ENCODE measurements at places on chromosomes 16 and 17.

DNA sequence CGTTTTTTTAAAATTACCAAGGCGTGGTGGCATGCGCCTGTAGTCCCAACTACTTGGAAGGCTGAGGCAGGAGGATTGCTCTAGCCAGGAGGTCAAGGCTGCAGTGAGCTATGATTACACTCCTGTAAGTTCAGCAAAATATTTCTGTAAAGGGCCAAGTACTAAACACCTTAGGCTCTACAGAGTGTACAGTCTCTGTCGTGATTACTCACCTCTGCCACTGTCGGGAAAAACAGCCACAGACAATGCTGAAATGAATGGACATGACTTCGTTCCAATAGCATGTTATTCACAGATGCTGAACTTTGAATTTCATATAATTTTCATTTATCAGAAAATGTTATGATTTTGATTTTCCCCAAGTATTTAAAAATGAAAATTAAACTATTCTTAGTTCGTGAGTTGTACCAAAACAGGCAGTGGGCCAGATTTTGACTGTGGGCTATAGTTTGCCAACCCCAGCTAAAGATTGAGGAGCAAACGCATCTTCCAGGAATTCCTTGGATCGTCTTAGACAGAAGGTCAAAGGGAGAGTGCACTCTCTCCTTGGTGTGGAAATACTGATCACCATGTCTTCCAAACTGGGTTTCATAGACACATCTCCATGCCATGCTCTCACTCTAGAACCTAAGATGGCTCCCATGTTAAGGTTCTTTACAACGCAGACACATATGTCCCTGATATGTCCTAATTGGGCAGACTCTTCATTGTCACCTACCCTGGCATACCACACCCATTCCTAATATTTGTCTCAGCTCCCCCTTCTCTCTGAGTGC is 89.5 kb downstream of the MARF1 start:
- DNase-seq = no peak

DNA sequence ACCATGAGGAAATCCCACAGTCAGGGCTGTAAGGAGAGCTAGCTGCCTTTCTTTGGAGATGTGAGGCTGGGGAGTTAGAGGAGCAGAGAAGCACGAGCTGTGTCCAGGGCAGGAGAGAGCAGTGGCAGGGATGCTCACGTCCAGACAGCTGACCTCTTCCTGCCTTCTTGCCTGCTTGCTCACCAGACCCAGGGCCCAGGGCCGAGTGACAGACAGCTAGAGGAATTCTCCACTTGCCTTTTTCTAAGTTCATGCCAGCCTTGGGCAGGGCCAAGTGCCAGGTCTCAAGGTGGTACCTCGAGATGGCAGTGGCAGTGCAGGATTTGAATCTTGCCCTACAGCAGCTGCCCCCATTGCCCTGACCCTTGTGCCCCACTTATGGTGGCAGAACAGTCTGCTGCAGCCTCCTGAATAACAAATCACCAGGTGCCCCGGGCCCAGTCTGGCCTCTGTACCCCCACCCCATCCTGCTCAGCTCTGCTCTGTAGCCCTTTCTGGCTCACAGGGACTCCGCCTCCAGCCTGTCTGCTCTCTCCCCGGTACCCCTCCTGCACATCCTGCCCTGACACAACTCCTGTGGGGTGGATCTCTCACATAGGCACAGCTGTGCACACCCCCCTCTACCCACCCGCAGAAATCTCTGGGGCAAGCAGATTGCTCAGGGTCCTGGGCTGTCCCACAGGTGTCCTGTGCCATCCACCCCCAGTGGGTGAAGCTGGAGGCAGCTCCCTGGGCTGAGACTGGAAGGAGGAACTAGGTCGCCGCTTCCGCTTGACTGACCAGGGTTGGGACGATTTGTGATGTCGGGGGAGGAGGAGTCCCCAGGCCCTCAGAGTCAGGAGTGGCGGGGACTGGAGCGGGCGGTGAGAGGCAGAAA is 25.9 kb downstream of the GRIN2C start:
- DNase-seq = peak; percentile 29

- peak; percentile 75 for DNase-seq
Measured at GRCh38 chr16:85303354-85303883, 191.1 kb upstream of the CIBAR2 start.

DNA sequence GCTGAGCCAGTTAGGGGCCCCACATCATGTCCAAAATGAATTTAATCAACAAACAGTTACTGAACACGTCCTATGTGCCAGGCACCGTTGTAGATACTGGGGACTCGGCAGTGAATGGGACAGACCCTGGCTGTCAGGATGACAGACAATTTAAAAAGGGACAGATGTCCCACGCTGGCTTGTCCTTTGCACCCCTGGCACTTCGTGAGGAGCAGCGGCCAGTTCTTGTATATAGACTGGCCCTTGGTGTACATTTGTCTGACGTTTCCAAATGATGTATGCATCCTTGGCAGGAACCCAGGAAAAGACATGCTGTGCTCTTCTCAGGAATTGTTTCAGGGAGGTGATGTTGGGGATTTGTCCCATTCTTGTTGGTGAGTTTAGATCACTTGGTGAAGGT is 21.1 kb downstream of the IL4R start:
- no peak for DNase-seq

DNA sequence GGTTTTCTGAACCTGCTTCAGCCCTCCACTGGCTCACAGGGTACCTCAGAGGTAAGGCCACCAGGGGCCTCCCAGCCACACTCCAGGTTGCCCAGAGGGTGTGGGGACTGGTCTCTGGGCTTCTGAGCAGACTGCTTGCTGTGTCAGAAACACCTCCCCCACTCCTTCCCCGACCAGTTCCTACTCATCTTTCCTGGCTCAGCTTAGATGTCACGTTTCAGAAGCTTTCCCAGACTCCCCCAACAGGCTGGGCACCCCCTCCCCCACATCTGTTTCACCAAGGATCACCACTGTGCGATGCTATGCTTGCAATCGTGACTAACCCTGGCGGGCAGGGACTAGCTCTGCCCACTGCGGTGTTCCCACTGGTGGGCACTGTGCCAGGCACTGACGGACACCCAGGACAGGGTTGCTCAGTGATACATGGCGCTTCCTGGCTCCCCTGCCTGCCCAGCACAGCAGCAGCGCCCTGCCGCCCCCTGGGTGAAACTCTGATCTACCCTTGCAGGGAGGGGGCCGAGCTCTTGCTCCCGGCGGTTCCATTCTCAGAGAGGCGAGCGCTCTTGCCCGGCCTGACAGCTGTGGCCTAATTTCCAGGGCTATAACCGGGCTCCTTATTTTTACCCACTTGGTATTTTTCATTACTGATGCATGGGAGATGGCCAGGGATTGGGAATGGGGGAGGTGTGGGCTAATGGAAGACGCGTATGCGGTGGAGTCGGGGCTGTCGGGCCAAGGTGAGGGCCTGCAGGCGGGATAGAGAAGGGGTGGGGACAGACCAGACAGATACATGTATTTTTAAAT is 29.4 kb upstream of the MTSS2 start:
- DNase-seq = no peak

- DNase-seq = no peak
Measured at GRCh38 chr17:70102531-70102930, 27.5 kb downstream of the KCNJ16 start.

DNA sequence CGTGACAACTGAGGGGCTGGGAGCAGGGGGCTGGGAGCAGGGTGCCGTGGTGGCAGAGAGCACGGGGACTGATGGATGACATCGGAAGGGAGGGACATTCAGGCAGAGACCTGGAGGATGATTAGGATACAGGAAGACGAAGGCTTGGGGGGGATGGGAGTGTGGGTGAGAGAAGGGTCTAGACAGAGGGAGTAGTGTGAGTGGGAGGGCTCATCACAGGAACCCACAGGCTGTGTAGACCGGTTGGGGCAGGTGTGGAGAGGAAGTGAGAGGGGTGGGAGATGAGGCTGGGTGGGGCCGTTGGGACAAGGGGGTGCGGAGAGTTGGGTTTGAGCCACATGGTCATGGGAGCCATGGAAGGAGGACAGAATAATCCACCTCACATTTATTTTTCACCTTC is 83.8 kb downstream of the RAP1GAP2 start:
- no peak for DNase-seq

DNA sequence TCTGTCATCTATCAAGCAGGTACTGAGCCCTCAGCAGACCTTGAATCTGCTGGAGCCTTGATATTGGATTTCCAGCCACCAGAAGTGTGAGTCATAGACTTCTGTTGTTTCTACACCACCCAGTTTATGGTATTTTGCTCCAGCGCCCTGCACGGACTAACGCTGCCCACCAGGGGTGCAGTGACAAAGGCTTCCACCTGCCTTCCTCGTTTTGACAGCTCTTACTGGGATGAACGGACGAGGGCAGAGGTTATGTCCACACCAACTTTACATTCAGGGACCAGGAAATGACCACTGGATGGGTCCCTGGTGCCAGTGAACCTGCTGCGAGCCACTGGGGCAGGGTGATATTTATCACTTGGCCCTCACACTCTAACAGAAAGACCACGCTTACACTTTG is 66.6 kb upstream of the CBX4 start:
- peak; percentile 41 for DNase-seq

DNA sequence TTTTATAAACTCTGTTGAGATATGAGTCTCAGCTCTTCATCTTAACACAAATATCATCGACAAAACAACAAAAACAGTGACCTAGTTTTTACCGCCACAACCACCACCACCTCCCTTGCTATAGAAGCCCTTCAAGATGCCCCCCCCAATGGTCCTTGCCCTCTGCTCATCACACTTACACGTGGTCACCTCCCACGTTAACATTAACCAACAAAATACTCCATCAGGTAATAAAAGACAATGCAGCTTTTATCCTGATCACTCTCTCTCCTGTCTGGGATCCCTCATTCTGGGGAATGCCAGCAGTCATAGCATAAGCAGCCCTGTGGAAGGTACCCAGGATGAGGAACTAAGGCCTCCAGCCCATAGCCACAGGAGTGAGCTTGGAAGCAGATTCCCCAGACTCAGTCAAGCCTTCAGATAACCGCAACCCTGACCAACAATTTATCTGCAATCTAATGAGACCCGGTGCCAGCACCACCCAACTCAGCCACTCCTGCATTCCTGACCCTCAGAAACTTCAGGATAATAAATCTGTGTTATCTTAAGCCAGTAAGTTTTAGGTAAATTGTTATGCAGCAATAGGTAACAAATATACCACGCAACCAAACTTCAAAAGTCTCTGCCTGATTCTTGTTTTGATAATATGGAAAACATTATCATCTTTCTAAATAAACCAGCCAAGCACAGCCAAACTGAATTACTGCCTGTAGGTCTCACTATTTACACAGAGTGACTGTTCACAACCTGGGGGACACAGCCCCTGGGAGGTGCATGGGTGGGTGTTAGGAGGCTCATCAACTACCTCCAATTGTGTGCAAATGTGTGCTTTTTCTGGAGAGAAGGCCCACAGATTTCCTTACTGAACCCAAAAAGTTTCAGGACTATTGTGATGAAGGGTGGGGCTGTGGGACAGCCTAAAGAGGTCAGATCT is 6.1 kb downstream of the PECAM1 start:
- peak; percentile 11 for DNase-seq

DNA sequence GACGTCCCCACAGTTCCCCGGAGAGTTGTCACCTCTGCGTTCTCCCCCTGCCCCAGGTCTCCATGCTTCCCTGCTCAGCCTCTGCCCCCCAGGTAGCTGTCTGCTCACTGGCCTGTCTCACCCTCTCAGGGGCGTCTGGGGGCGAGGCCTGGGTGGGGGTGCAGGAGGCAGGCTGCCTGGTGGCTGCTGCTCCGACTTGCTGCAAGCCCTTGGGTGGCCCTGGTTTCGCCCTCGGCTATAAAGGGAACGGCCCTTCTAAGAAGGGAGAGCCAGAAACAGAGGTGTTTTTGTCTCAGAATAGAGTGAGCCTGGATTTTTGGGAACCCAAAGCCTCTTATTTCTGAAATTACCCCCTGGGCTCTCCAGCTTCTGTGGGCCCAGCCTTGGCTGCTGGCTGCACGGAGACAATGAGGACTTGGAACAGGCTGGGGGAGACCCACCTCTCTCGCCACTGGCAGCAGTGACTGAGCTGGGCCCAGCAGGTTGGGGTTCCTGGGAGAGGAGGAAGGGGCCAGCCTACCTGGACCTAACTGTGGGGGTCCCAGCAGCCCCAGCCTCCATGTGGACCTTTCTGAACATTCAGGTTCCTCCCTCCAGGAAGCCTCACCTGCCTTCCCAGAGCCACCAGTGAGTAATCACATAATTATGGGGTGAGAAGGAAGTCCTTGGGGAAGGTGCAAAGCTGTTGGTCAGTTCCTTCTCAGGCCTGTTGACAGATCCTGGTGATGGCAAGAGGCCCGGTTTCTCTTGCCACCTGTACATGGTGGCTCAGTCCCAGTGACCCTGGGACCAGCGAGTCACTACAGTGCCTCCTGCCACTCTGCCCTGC is 15.5 kb upstream of the SPNS2 start:
- no peak for DNase-seq

GRCh38 chr16:29644973-29645693 is 17.9 kb upstream of the SPN start:
- DNase-seq = peak; percentile 43

DNA sequence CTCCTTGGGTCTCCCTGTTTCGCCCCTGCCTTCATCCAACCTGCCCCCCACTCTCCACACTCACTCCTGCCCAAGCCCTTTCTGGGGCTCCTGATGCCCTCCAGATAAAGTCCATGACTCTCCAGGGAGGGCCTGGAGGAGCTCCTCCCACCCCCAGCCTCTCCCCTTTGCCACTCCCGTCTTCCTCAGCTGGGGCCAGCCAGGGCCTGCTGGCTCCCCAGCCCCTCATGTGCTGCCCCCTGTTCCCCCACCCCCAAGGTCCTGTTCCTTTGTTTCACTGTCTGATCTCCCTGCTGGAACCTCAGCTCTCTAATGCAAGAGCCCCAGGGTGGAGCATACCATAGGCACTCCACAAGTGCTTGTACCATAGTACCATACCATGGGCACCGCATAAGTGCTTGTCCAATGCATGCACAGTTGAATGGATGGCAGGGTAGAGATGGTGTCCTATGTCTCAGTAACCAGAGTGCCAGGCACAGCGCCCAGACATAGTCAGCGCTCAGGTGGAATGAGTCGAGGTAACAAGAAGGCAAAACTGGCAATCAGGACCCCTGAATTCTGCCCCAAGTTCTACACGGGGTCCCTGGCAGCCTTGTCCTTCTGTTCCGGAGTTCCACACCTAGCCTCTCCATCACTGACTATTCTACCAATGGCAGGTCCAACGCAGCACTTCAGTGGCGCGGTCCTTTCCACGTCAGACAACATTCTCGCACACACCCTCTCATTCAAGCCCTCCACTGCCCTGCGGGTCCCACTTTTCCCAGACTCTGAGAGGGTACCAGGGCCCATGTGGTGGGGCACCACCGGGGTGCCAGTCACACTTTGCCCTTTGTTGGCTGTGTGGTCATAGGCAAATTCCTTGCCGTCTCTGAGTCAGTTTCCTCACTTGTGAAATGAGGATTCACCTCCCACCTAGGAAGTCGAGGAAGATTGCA is 1.4 kb downstream of the PLCD3 start:
- no peak for DNase-seq

GRCh38 chr17:9258115-9259015 is 237.1 kb downstream of the NTN1 start:
- no peak for DNase-seq
